ENCODE measurements at places on chromosomes 7 and 10.

GRCh38 chr10:36636285-36636839, 489.0 kb upstream of the ANKRD30A start:
- DNase-seq: no peak

DNA sequence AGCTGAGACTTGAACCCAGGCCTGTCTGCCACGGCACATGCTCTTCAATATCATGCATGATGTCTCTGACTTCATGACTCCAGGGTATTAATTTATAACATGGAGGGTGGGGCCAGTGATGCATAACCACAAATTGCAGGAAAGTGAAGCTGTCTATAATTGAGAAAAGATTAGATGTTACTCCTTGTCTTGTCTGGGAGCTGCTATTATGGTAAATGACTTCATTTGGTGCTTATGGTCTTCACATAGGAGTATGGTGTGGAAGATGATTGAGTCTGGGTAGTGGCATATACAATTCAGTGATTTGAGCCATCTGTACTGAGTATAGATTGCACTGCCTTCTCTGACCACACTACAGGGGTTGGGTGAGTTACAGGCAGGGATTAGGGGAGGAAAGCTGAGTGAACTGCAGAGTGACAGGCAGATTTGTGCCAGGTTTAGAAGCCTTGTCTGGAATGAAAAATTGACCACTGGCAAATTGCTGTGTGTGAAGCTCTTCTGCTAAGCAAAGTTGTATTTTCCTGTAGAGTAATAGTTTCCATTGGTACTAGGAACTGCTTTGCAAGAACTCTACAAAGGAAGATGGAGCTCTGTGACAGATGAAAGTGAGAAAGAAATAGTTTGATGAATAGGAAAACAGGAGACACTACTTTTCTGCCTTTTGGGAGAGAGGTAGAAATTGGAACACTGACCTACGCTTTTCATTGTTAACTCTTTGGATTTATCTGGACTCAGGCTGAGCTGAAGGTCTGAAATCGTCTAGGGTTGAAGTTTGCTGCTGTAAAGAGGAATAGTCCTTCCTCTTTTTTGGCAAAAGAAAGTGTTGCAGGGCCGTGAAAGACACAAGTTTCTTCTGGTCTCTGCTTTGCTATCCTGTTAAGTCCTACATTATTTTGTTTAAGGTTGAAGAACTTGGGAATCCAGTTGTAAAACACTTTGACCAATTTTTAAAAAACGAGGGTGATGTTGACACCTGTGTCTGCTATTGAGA, 2.7 kb downstream of the SND1 start:
- DNase-seq: no peak

DNA sequence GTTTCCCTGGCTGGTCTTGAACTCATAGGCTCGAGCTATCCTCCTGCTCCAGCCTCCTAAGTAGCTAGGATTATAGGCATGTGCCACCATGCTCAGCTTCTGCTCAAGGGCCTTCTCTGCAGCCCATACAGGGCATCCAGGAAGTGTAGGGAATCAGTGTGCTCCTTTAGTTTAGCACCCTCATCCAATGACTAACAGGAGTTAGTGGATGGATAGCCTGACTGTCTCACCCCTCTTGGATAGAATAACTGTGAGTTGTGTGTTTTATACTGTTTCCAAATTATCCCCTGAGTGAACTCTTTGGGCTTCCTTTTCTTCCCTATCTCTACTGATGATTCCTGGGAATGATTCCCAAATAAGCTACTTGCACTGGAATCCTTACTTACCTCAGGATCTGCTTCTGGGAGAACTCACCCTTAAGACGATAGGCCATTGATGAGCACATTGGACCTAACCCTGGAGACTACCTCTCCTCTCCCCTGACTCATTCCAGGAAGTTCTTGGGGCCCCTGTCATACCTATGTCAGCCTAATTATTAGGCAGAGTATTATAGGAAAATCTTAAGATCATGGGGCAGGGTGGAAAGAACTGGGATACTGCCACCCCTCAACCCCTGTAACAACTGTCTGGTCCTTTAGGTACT, 18.5 kb downstream of the STRIP2 start:
- no peak for DNase-seq

GRCh38 chr7:103116991-103117390, 31.9 kb downstream of the NAPEPLD start:
- no peak for DNase-seq

- DNase-seq: no peak
Observed at GRCh38 chr7:37659971-37660565, 23.5 kb upstream of the GPR141 start.

DNA sequence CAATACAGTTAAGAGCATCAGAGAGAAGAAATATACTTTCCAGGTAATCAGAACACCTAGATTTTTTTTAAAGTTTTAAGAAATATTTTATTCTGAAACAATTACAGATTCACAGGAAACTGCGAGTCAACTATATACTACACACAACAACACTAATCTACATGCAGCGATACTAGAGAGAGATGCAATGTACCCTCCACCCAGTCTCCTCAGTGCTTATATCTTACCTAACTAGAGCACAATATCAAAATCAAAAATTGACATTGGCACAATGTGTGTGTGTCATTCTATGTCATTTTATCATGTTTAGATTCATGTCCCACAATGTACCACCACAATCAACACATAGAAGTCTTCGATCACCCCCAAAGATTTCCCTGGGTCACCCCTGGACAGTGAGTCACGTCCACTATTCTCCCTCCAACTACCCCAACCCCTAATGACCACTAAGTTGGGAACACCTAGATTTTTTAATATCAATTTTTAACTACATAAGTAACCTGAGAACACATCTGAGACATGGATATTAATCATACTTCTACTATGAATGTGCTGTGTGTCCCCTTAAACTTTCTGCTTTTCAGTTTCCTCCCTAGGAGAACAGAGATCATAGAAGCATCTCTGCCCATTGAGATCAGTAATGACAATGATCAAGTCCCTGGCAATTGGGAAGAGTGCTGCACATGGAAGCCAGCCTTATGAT, 86.5 kb downstream of the GSAP start:
- DNase-seq: no peak

DNA sequence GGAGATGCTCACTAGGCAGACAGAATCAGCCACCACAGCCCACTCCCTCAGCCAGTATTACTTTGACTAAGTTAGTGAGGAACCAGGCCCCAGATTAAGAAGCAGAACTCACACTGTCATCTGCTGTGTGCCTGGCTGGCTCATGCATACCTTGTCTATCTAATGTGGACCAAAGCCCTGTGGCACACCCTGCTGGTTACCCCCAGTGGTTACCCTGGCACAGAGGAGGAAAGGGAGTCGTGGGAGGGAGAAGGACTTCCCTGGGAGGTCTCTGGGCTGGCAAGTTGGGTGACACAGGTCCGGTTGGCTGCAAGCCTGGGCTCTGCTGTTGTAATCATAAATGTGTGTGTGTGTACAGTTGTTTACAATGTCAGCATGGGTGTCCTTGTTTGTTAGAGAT, 7.5 kb upstream of the SH2D4B start:
- no peak for DNase-seq

DNA sequence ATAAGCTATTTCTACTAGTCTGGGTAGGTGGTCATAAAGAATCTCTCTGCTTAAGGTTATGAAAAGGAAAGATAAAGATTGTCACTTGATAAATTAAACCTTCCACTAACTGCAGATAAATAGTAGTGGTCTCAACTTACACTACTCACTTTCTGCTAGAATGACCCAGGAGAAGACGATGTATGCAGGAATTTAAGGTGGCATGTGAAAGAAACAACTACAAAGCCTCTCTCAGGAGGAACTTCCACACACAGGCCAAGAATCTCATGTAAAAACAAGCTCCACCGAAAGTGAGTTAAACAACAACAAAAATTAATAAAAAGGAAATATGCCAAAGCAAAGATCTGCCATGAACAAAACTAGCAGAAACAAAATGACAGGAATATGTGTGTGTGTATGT, 165.4 kb downstream of the CDC14C start:
- no peak for DNase-seq

- no peak for DNase-seq
Observed at GRCh38 chr7:90701021-90701420, 104.9 kb downstream of the CDK14 start.

- no peak for DNase-seq
Observed at GRCh38 chr7:22194658-22195273, 162.2 kb downstream of the RAPGEF5 start.

DNA sequence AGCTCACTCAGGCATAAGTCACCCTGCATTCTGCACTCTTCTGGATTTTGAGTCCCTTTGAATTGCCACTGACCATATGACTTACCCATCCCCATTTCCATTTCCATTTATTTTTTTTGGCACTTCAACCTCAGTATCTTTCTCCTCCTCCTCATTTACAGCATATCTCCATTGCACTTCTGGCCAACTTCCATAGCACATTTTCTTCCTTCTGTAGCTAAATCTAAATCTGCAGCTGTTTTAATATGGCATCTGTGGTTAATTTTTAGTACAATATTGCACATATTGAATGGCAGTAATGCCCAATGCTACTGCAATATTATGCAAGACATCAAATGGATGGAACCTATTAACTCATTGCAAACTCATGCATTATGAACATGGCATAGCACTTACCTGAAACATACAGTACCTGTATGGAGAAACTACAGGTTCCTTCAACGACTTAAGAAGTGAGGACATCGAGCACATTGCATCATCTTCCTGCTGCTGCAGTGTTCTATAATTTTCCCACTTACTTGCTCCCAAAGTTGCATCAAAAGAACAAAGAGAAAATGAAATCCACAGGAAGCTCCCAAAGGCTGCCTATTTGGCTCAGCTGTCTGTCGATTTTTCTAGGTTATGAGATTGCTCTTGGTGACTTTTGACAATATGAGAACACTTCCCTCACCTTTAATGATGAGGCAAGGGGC, 55.7 kb downstream of the LRRTM3 start:
- no peak for DNase-seq

GRCh38 chr7:116024826-116025809, 5.4 kb downstream of the TFEC start:
- DNase-seq: no peak

- DNase-seq: no peak
Observed at GRCh38 chr7:36021917-36022550, 131.0 kb upstream of the EEPD1 start.

DNA sequence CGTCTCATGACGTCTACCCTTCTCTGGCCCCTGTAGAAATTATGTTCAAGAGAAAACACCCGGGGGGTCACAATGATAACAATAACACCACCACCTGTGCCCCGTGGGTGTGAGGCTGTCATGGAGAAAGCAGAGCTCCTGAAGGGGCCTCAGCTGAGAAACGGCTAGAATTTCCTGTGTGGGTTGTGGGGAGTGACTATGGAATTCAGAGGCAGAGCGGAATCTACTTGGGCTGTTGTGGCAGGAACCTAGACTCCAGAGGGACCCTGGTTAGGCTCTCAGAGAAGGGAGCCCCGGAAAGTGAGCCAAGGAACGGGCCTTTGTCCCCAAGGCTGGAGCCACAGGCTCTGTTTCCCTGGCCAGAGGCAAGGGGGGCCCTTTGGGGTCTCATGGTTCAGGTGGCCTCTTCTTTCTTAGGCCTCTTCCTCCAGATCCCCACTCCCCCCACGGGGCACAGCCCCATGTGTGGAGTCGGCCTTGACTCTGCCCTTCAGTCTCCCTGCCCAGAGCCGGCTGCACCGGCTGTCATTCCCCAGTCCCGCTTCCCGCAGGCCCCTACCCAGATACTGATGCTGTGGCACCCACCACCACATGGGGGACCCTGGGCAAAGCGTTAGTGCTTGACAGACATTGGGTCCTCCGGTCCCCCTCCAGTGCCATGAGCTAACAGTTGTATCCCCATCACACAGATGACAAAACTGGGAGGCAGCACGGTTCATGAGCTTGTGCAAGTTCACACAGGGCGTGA, 6.5 kb upstream of the GIMAP8 start:
- no peak for DNase-seq

- no peak for DNase-seq
Observed at GRCh38 chr10:970311-971149, 17.7 kb upstream of the GTPBP4 start.

DNA sequence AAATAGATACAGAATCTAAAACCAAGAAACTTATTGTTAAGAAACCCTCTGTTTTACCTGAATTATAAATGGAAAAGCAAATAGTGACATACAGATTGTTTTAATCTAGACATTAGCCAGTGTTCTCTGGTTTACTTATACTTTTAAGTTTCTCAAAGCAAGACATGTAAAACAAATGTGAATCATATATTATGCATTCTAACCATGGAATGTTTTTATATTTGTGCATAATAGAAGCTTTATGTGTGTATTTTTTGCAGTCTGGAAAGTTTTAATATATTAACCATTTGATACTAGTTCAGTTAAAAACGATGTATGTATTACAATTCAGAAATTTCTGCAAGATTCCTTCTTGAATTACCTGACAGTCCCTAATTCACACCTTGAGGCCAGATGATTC, 150.6 kb upstream of the TMEM72 start:
- no peak for DNase-seq

DNA sequence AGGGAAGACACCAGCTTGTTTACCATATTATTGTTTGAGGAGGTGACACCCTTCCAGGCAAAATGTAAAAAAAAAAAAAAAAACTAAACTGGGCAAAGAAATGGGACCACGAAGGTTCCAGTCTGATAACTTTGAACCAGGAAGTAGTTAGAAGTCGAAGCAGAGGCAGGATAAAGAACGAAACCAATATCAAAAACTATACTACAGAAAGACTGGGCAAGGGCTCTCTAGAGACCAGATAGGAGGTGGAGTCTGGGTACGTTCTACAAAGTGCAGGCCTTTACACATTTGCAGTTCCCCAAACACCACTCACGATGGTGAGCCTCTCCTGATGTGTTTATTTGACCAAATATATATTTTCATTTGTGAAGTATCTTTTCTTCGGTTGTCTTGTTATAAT, 125.7 kb upstream of the CDK1 start:
- DNase-seq: no peak

- no peak for DNase-seq
Observed at GRCh38 chr10:52551046-52551445, 221.5 kb downstream of the MBL2 start.

GRCh38 chr10:104260775-104261115, 6.1 kb downstream of the GSTO1 start:
- DNase-seq: no peak

- no peak for DNase-seq
Observed at GRCh38 chr7:112505495-112505894, 24.7 kb downstream of the LSMEM1 start.

DNA sequence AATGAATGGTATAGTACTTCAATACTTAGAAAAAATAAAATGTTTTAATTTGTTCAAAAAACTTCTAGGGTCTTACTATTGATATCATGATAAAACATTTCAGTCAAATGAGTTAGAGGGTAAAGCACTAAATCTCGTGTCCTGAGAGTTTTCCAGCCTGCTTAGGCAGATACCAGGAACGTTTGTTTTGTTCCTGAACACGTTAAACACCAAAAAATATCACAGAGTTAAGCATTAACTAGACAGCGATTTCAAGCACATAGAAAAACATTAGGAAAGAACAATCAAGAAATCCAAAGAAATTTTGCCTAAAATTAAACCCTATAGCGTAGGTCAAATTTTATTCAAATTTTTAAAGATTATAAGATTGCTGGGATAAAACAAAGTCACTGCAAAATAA, 204.6 kb upstream of the AGR3 start:
- no peak for DNase-seq
